ENCODE measurements at places on chromosomes 2 and 18.

- no peak for DNase-seq
Measured at GRCh38 chr2:43273529-43273928, 47.1 kb upstream of the ZFP36L2 start.

DNA sequence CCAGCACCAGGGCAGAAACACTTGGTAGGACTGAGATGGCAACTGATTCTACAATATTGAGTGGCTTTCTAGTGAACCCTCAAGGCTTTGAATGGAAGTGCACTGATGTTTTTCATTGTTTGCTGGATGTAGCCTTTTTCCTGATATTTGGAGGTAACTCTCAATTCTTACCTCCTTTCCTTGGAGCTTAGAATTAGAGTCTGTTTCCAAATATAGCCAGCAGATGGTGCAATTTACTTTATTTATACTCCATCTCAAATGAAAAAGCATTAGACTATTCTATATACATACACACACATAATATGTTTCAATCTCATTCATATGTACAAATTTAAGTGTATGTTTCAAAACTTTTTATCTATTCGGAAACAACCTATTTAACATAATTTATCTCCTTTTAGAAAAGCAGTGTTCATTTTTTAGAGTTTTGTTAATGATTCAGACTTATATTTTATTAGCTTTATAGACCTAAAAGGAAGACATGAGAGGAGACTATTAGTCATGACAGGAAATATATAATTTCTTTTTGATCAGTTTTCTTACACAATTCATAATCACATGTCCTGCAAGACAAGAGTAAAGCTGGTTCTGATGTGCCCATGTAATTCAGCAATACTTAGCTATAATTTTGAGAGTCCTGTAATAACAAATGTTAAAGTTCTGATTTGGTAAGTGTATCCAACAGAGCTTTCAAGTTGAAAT, 124.8 kb downstream of the NUP35 start:
- peak; percentile 54 for DNase-seq

GRCh38 chr2:240563951-240564560, 3.9 kb downstream of the DUSP28 start:
- no peak for DNase-seq

DNA sequence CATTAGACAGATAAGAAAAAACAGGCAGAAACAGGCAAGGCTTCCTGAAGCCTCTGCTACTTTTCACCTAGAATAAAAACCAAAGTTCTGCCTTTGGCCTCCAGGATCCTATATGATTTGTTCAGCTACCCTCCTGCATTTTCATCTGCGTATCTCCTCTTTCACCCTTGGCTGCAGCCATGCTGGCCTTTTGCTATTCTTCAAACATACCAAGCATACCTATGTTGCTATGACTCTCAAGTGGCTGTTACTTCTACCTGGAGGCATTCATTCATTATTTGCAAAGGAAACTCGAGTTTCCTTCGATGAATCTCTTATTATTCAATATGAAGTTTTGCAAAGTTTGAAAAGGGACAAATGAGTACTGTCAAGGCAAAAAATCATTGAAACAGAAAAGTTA, 106.4 kb upstream of the HNMT start:
- DNase-seq: no peak

GRCh38 chr18:66587430-66587829, 16.5 kb downstream of the CDH19 start:
- DNase-seq: no peak

DNA sequence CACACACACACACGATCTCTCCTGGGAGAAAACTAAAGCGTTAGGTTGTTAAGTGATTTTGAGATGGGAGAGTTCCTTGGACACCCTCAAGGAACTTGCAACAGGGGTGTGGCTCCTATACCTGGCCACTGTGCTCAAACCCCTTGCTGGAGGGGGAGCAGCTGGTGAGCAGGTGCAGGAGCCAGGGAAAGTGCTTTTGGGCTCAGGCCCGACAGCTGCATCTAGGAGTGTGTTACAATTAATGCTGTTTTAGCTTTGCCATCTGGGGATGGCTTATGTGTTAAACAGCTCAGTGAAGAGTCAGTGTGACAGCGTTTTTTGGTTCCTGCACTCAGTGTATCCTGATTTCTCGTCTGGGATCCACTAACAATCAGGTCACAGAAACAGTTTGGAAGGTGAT, 510.8 kb downstream of the TRIB2 start:
- peak; percentile 8 for DNase-seq

DNA sequence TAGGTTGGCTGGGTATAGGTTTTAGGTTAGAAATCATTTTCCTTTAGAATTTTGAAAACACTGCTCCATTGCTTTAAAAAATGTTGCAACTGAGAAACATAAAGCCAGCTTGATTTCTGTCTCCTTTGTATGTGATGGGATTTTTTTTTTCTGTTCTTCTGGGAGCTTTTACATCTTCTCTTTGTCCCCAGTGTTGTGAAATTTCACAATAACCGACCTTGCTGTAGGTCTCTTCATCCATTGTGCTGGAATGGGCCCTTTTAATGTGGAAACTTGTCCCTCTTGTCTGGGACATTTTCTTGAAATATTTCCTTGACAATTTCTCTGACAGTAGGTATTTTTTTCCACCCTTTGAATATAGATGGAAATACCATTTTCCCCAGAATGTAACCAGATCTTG, 44.0 kb upstream of the LAPTM4A start:
- no peak for DNase-seq

- DNase-seq: no peak
Measured at GRCh38 chr2:46793423-46794416, 121.9 kb downstream of the MCFD2 start.

DNA sequence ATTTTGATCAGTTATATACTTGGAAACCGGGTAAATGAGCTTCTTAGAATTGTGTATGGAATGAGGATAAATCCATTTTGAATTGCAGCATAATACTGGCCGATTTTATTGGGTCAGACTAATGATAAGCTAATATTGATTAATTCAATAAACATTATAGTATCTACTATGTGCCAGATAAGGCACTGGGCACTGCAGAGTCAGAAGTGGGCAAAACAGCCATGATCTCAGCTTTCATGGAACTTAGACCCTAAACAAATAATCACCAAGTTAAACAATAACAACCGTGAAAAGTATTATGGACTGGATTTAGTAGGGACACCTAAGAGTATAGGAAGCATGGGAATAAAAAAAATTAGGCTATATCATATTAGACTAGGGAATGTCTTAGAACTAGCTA, 297.0 kb upstream of the PKDCC start:
- no peak for DNase-seq

DNA sequence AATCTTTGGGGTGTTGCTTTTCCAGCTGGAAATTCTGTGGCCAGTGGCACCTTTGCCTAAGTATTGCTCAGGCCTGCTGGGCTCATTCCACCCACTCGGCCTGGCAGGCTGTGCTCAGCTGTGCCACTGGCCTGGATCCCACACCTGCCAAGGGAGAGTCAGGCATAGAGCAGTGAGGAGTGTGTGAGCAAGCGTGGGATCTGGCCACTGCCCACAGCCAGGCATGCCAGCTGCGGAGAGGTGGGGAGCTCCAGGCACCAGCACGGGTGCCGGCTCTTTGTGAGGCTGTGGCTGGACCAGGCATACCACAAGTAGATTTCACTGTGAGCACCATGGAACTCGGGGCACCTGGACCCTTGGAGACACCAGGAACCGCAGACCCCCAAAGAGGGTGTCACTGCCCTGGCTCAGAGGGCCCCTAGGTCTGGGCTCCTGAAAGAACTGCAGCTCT, 118.1 kb upstream of the MAP2 start:
- no peak for DNase-seq

DNA sequence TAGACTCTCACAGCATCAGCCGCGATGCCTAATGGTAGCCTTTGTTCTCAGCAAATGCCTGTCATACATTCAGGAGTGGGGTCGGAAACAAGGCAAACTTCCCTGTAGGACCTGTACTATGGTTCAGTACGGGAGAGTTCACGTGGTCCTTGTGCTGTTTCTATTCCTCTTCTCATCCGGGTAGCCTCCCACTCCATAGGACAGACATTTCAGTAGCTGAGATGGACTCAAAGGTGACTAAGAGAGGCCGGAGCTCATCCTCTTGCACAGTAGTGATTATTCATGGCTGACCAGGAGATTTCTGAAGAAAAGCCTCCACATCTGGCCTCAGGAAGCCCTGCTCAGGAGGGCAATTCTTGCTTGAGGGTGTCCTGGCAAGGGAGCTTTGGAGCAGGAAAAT, 117.8 kb upstream of the SPRED2 start:
- DNase-seq: no peak
